ENCODE measurements at places on chromosomes 5 and 9.

GRCh38 chr9:90219548-90220118, 423.0 kb downstream of the DIRAS2 start:
- DNase-seq: peak; percentile 18

DNA sequence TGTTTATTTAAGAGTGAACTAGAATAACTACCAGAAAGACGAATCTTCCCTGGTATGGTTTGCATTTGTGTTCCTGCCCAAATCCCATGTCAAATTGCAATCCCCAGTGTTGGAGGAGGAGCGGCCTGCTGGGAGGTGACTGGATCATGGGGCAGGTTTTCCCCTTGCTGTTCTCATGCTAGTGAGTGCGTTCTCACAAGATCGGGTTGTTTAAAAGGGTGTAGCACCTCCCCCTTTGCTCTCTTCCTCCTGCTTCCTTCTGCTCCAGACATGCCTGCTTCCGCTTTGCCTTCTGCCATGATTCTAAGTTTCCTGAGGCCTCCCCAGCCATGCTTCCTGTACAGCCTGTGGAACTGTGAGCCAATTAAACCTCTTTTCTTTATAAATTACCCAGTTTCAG, 210.3 kb upstream of the TBC1D2 start:
- DNase-seq: no peak

DNA sequence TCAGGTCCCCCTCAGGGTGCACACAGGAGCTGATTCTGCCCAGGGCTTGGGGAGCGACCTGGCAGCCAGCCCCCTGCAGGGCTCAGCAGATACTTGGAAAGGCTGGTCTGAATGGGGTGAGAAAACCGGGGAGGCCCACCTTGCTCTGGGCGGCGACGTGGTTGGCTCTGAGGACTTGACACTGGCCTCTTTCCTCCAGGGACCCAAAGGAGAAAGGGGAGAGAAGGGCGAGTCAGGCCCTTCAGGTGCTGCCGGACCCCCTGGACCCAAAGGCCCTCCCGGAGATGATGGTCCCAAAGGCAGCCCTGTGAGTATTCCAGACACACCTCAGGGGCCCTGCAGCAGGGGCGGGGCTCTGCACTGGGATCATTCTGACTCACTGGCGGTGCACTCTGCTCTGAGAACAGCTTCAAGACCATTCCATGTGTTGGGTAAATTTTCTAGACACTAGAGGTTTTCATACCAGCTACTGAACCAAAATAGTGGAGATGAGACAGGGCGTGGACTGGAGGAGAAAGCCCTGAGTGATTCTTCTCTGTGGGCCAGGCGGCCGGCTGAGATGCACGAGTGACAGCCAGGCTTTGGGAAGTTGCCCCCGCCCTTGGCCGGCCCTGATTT, 65.9 kb upstream of the FCN2 start:
- DNase-seq: no peak

DNA sequence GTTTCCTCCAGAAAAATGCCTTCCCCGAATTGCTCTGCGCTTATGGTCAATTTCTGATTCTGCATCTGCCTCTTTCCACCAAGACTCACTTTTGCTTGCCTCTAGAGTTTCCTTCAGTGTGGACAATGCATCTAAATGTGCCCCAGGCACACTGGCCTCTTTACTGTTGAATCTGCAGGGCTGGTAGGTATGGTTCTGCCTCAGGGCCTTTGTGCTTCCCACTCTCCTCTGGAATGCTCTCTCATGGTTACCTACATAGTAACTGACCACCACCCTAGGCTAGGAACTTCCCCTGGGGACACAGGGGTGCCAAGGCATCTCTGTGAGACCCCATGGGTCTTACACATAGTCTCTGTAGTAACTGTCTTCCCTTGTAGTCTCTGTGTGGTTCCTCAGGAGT, 1258.6 kb downstream of the CDH12 start:
- no peak for DNase-seq

DNA sequence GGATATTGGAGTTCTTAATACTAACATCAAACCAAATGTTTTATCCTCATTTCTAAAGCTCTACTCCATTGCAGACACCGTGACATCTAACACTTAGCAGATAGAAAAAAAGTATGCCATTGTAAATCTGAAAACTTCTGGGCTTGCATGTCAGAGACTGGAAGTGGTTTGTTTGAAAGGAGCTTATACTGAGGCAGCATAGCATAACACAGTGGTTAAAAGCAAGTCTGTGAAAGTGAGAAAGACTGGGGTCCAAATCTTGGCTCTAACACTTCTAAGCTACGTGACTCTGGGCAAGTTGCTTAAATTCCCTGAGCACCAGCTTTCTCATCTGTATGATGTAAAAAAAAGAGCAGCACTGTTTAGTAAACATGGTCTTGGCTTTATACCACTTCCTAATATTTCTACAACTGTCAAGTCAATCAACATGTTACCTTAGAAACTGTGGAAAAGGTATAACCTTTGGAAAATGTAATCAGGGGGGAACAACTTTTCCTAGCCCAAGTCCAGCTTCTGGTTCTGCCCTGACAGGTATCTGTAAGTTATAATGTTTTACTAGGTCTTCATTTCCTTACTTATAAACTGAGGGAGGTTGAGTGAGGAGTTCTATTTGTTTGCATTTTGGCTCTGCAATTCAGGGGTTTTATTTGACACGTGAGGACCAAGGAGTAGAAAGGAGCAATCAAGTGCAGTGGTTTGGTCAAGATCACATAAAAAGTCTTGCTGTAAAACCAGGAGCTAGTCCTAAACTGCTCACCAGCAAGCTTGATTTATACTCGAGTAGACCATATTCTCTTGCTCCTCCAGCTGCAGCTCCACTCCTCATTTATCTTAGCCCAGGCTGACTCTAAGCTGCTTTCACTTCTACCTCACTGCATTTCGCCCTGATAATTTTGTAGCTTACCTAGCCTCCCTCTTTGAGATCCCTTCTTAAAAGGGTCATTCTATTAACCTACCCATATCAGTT, 541.0 kb downstream of the RAB3C start:
- no peak for DNase-seq

DNA sequence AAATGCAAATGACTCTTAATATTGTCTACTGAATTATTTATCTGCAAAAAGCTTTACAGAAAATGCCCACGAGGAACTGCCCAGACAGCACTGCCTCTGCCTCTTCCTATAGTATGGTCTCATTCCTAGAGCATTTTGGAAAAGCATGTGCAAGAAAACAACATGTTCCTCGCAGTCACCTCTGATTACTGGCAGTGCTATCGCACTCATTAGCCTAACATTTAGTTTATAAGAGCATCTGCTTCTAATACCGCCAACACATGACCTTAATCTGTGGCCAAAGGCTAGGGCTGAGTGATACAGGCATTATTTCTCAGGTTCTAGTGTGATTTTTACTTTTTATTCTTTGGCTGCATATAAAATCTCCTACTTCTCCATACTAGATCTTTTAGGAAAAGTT, 259.2 kb downstream of the FBXL17 start:
- DNase-seq: no peak

DNA sequence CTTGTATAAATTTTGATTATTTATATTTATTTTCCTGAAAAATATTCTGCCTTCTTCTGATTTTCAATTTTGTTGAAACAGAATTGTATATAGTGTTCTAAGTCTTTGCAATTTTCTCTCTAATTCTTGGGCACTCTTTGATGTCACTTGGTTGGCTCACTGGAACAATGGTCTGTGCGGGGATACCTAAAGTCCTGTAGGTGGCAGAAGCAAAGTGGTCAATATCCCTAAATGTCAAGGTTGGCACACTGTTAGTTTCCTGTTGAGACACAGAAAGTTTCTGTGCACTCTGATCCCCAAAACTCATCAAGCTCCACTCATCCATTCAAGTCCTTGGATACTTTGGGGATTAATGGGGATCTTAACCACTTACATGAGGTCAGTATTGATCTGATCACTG, 480.8 kb upstream of the CCNG1 start:
- DNase-seq: no peak

DNA sequence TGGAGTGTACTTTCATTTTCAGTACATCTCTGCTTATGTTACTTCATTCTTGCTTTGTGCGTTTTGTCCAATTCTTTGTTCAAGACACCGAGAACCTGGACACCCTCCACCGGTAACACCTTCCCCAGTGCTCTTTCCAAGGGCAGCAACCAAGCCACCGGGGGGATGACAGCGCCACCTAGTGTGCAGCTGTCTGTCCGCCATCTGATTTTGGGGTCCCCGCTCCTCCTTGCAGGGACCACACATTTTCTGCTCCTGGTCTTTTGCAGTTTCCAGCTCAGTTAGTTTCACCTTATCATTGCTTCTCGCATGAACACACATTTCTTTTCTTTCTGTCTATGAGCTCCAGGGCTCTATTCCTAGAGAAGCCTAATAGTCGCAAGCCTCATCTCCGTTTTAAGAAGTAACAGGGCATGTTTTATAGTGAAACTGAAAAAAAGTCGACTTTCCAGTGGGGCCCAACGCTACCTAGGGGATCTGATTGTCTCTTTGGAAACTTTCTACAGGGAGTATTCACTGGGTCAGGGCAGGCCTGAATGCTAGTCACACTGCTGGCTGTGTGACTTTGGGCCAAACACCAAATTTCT, 152.1 kb downstream of the FSTL4 start:
- DNase-seq: no peak

DNA sequence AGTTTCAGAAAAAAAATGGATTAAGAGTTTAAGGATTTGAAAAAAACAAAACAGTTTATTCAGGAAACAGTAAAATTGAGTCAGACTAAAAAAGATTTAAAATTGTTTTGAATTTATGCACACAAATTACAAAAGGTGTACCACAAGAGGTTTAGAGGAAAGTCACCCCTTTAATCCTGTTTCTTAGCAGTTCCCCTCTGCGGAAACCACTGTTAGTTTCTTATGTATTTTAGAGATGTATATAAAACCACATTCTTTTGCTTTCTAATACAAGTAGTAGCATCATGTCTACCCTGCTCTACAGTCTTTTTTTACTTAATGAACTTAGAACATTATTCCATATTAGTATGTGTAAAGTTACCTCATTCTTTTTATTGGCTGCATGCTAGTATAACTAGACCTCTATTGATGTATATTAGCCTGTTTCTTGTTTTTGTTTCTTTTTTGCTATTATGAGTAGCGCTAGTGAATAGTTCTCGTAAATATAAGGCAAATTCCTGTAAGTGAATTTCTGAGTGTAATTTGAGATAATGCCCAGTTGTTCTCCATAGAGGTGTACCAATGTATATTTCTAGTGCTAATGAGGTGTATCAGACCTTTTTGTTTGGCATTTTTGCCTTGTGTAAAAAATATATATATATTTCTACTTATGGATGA, 20.0 kb downstream of the GPBP1 start:
- DNase-seq: no peak

GRCh38 chr5:175590471-175590881, 67.4 kb upstream of the HRH2 start:
- DNase-seq: no peak

GRCh38 chr5:170148430-170149205, 42.9 kb downstream of the FOXI1 start:
- DNase-seq: no peak

- no peak for DNase-seq
Observed at GRCh38 chr5:107676702-107677101, 6.0 kb upstream of the EFNA5 start.

GRCh38 chr9:127816362-127816725, 13.7 kb downstream of the FPGS start:
- DNase-seq: no peak

DNA sequence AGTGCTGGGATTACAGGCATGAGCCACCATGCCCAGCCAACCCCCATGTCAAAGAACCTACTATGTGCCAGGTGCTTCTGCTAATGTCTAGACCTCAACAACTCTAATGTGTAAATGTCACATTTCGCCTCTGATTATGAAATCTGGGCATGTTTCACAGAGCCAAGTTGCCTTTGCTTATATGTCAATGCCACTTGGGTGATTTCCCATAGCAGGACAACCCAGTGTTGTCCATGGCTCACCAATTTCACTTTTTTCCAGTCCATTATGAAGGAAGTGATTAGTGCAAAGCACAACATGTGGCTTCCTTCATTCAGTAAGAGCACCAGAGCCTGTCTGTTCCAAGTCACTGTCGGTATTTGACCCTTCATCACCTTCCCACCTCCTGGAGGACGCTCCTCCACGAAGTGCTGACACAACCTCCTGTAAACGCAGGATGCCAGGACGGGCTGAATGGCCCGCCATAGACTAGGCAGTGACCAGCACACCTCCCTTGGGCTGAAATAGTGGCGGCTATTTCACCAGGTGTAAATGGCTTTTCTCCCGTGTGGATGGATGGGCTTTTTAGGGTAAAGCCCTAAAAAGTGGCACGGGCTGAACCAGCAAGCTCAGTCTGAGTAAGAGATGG, 962 bp upstream of the PKN3 start:
- no peak for DNase-seq

DNA sequence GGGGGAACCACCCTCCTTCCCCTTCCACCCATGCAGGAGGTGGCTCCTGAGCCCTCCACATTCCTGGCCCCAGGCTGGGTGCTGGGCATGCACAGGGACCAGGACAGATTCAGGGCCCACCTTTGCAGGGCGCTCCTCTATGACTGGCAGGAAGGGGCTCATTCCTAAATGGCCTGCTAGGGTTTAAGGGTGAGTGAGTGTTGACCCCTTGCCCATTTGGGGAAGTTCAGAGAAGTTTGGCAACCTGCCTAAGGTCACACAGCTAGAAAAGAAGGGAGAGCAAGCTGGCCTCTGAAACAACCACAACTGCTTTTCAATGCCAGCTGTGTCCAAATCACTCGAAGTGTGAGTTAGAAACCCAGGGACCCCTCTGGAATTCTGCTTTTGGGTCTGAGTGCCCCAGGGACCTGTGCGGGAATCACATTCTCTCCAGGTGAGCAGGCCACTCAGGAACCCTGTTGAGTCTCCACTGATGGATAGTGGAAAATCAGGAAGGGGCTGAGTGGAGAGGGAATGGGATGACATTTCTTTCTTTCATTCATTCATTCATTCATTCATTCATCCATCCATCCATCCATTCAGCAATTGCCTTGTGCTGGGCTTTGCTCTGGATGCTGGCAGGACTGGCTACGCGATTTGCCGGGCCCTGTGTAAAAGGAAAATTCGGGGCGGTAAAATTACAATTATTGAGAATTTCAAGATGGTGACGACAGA, 191.9 kb downstream of the C9orf50 start:
- no peak for DNase-seq

GRCh38 chr5:91434348-91434747, 51.2 kb upstream of the ARRDC3 start:
- DNase-seq: no peak

- DNase-seq: no peak
Observed at GRCh38 chr9:3810231-3810630, 284.4 kb upstream of the RFX3 start.

- no peak for DNase-seq
Observed at GRCh38 chr5:134007581-134008265, 2.9 kb upstream of the VDAC1 start.

GRCh38 chr5:148543727-148544126, 110.6 kb downstream of the HTR4 start:
- DNase-seq: no peak

DNA sequence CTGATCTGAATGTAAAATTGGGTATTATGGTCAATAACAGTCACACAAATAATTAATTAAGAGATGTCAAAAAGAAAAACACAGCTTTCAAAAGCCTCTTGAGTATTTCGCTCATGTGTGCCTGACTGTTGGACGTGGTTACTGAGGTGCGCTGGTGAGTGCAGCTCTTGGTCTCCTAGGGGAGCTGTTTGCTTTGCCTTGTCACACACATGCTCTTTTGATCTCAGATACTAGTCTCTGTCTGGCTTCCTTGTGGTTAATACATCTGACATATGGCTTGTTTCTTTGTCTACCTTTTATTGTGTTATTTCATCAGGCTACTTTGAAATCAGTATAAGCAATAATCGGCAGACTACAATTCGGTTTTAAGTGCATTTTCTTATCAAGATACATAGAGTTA, 51.5 kb downstream of the PCSK1 start:
- DNase-seq: no peak

GRCh38 chr9:121286973-121287741, 19.2 kb downstream of the GSN start:
- peak; percentile 80 for DNase-seq

Data from head of caudate nucleus (tissue), 42 donors.